ENCODE measurements at places on chromosomes 5 and 9.
A peak's percentile ranks its signal among the peaks of the same experiment; 100 is the strongest.

DNA sequence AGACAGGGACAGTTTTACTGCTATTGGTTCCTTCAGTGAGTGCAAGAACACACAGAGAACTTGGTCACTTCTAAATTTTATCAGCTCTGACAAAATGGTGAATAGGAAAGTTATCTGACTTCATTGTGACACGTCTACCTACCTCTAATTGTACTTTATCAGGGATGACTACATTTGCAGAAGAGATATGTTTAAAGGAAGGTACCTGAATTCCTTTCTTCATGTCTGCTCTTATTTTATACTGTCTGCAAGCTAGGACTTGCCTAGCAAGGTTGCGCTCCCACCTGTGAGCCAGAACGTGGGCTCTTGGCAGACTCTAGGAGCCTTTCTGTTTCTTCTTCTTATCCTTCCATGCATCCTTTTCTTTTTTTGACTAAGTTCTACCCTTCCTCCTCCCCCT is 1.6 kb downstream of the SLC27A6 start:
- DNase-seq = no peak

DNA sequence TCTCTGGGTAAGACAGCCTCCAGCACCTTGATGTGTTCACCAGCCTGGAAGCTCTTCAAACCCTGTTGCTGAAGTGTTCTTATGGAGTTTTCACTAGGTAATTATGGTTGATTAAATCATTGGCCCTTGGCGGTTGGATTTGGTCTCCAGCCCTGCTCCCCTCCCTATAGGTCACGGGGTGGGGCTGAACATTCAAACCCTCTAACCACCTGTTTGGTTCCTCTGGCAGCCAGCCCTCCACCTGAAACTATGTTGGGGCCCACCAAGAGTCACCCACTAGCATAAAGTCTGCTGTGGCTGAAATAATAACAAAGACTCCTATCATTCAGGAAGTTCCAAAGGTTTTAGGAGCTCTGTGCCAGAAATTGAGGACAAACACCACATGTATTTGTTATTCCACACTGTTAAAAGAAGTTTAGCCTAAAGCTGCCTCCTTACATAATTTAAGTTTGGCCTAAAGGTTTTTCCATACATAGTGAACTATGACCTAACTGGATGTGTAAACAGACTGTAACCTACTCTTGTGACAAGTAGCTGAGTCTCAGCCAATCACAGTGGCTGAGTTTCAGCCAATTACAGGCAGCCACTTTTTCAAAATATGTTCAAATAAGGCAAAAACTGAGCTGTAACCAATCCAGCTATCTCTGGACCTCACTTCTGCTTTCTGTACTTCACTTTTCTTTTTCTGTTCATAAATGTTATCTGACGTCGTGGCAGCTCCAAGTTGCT is 34.8 kb downstream of the TMEM252 start:
- DNase-seq = no peak

DNA sequence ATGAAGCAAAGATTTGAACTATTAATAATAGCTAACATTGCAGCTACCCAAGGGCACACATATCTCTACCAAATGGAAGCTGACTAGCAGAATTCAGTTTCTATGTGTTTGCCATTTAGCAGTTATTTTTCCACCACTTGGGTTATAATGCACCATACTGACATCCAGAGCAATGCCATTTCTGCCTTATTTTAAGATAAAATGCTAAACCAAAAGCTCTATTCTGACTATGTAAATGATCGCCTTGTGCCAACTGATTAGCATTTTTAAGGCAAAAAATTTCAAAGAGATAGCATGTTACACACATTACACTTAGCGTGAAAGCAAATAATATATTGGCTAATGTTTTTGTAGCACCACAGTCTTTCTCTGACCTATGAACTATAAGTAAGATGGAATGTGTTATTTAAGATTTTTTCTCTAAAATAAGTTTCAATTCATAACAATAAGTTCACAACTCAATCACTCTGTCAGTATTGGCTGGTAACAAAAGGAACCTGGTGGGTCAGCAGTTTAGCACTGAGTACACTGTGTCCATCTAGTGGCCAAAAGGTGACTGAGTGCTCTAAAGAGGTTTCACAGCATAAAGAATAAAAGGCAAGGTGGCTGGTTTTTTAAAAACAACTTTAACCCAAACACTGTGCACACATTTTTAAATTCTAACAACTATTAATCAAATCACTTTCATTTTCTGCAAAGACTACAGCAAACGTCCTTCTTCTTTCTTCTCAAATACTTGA is 443.5 kb downstream of the PDE4D start:
- peak; percentile 15 for DNase-seq

GRCh38 chr5:94812232-94812631 is 193.8 kb downstream of the SLF1 start:
- DNase-seq = no peak

GRCh38 chr5:151721087-151721646 is 34.5 kb upstream of the SPARC start:
- no peak for DNase-seq

GRCh38 chr5:111211341-111211740 is 12.8 kb upstream of the CAMK4 start:
- no peak for DNase-seq

- no peak for DNase-seq
These were observed 109.5 kb downstream of the C9orf50 start for GRCh38 chr9:129511285-129511900.

- DNase-seq = no peak
These were observed 3.7 kb upstream of the B4GALT7 start for GRCh38 chr5:177595991-177596774.

DNA sequence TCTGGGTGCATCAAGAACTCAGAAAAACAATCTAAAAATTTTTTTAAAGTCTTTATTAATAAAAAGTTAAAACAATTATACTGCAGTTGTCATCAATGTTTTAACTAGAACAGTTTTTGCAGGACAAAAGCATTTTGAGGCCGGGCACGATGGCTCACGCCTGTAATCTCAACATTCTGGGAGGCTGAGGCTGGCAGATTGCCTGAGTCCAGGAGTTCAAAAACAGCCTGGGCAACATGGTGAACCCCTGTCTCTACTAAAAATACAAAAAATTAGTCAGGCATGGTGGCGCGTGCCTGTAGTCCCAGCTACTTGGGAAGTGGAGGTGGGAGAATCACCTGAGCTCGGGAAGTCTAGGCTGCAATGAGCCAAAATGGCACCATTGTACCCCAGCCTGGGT is 5.2 kb upstream of the SPRY4 start:
- DNase-seq = no peak

DNA sequence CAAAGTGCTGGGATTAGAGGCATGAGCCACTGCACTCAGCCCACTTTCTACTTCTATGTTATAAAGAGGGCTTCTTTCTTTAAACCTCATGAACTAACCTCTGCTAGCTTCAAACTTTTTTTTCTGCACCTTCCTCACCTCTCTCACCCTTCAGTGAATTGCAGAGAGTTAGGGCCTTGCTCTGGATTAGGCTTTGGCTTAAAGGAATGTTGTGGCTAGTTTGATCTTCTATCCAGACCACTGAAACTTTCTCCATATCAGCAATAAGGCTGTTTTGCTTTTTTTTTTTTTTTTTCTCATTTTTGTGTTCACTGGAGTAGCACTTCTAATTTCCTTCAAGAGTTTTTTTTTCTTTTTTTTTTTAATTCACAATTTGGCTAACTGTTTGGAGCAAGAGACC is 216.4 kb upstream of the MAP3K1 start:
- no peak for DNase-seq

DNA sequence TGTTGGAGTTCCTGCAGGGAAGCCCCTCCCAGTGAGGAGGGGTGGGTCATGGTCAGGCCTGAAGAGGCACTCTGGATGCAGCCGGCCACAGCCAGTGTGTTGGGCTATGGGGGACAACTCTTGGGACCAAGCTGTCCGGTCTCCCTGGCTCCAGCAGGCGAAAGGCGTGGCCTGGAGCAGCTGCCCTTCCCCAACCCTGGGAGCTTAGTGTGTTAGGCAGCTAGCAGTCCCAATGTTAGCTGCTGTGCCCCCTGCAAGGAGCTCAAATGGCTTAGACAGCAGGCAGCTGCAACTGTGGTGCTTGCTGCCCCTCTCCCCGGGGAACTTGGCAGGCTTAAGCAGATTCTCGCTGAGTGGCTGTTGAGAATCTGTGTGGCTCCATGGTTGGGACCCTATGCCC is 67.5 kb upstream of the ACTBL2 start:
- DNase-seq = peak; percentile 18

GRCh38 chr5:164351245-164351834 is 845.9 kb downstream of the MAT2B start:
- peak; percentile 53 for DNase-seq

GRCh38 chr5:178304761-178305645 is 72.4 kb upstream of the PHYKPL start:
- DNase-seq = no peak

DNA sequence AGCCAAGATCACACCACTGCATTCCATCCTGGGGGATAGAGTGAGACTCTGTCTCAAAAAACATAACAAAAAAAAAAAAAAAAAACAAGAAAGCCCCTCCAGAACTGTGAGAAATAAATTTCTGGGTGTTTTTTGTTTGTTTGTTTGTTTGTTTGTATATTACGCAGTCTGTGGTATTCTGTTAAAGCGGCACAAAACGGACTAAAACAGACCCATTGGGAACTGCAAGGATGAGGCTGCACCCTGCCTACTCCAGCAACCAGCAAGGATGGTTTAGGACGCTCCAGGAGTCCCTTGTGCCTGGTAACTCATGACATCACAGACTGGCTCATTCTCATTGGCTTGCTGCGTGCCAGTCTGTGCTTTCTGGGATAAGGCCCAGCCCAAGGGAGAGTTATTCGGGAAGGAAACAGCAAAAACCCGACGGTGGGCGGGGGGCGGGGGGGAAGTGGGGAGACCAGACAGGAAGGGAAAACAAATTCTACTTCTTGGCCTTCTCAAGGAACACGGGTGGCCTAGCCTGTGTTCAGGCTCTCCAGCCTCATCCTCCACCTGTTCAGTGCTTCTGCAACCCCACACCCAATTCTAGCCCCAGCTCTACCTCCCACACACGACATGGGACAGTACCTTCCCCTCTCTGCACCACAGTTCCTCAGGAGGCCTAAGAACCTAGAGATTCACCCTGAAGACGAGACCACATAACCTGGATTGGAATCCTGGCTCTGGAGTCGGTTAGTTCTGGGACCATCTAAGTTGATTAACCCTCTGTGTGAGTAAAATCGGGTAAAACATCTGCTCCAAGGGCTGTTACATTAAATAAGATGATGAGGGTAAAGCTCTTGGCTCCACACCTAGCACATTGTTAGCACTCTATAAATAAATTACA is 2.8 kb downstream of the CD74 start:
- peak; percentile 95 for DNase-seq

DNA sequence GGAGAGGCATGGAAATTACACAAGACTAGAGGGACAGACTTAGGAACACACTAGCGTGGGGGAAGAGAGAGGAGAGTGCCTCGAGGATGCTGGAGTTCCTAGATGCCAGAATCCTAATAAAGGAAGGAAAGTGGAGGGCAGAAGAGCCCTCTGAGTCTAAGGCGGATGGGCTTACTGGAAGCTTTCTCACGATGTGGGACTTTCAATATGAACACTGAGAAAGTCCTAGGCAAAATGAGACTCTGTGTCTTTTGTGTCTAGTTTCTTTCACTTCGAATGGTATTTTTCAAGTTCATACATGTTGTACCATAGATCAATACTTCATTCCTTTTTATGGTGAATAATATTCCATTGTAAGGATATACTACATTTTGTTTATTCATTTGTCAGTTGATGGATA is 239.4 kb downstream of the NSG2 start:
- DNase-seq = no peak

DNA sequence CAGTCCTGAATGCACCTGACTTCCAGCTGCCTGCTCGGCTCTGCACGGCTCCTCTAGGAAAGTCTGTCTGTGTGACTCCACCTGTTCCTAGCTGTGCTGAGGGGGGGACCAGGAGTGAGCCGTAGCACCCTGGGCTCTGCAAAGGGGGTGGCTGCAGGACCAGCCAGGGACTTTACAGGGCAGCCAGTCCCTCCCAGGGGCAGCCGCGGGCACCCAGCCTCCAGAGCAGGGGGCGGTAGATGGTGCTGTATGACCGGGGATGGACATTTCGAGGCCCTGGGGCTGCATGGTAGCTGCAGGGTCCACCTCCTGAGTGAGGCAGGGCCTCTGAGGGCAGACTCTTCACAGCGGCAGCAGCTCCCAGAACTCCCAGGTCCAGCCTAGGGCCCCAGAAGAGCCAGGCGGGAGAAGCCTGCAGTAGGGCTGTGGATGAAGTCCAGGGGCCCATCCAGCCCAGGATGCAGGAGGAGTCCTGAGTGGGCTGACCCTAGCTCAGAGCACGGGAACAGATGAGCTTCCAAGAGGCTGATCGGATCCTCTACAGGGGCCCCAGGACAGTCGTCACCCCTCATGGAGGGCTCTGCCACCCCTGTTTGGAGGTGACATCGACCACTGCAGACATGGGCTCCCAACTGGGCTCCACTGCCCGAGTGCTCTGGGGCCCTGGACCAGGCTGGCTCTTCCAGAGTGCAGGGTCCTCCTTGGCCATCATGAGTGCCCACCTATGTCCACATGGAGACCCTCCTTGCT is 105.4 kb downstream of the ZNF354C start:
- no peak for DNase-seq

DNA sequence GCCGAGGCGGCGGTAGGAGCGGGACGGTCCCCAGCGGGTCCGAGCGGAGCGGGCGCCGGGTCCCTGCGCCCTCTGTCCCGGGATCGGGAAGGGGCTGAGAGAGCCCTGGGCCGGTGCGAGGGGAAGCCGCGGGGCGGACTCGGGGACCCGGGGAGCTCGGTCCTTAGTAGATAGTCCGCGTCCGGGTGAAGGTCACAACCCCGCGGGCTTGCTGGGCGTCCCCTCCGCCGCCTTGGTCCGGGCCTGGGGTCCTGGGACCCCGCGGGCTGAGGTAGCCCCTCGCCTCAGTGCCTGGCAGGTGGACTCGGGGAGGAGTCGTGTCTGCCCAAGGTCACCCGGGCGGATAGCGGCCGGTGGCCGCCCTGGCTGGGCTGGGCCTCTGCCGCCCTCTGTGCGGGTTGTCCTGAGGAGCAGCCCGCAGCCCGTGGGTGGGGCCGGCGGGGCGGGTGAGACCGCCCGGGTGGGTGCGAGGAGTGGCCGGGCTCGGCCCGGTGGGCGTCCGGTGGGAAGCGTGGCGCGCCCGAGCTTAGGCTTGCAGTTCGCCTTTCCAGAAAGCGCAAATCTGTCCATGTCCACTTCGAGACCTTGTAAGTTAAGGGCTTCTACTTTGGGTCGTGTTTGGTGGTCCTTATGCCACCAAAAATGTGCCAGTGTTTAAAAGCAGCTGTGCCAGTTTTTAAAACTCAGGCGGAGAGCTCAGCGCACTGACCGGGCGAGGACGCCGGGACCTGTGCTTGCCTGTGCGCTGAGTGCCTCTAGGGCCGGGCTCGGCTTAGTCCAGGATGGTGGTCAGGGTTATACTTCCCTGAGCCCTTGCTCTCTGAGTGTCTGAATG is 554 bp downstream of the SDHA start:
- DNase-seq = peak; percentile 65

Data from NCI-H69 (cell line).